ENCODE measurements at places on chromosomes 2 and 18.

DNA sequence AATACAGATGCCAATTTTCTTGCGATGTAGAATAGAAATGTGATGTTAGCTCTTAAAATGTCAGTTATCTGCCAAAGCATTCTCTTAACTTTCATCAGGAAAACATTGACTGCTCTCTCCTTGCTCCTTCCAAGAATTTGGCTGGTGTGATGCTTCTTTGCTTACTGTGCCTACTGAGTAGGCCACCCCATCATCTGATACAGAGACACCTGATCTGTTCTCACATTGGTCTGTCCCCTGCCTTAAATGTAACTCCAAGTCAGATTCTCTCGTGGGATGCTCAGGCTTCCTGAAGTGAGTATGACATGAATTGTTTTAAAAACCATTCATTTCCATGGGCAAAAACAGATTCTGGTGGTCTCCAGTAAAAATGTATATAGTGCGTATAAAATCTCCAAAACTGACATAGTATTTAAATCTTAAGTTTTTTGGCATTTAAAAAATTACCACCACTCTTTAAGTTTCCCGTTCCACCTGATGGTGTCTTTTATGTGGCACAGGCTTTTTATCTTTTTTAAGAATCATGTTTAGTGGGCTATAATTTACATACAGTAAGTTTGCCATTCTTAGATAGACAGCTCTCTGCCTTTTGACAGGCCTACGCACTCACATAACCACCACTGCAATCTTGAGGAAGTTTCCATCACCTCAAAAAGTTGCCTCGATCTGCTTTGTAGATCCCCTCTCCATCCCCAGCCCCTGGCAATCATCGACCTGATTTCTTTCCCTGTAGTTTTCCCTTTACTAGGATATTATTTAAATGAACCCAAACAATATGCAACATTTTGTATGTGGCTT, 36.6 kb downstream of the UBE2F start:
- DNase-seq: no peak

DNA sequence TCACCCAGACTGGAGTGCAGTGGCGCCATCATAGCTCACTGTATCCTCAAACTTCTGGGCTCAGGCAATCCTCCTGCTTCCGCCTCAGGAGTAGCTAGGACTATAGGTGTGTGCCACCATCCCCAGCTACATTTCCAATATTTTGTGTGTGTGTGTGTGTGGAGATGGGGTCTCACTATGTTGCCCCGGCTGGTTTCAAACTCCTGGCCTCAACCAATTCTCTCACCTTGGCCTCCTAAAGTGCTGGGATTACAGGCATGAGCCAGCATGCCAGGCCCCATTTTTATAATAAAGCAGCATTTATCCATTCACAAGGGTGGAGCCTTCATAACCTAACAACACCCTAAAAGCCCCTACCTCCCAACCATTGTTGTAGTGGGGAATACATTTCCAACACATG, 52.5 kb upstream of the DTNB start:
- DNase-seq: no peak

GRCh38 chr2:192064459-192064858, 130.3 kb downstream of the TMEFF2 start:
- no peak for DNase-seq

- no peak for DNase-seq
These were observed 85.6 kb downstream of the PRKCE start for GRCh38 chr2:45736757-45737704.

DNA sequence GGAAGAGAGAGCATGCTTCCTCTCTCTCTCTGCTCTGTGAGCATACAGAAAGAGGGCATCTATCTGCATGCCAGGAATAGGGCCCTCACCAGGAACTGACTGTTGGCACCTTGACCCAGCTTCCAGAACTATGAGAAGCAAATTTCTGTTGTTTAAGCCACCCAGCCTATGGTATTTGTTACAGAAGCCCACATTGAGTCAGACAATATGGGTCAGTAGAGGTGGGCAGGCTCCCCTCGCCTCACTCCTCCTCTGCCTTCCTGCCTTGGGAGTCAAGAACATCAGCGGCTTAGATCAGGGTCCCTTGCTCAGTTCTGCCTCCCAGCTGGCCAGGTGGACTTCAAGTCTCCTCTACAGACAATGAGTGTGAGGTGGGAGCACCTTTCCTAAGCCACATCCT, 92.3 kb downstream of the COPS8 start:
- DNase-seq: no peak

DNA sequence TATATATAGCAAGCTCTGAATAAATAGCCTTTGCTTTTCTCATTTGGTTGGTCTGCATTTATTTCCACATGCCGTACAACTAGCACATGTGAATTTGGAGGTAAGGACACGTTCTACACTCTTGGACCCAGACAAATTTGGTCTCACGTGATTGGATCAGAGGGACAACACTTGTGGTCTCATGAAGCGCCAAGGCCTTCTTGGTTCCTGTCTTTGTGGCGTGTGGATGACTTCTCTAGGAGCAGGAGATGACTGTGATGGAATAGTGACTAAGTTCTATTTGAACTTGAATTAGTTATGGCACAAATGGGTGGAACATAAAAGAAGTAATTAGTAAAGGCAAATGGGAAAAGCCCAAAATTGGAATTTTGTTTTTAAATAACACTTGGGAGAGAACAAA, 206.9 kb downstream of the BCL2 start:
- no peak for DNase-seq

- DNase-seq: no peak
These were observed 12.9 kb downstream of the PREPL start for GRCh38 chr2:44348400-44348799.

DNA sequence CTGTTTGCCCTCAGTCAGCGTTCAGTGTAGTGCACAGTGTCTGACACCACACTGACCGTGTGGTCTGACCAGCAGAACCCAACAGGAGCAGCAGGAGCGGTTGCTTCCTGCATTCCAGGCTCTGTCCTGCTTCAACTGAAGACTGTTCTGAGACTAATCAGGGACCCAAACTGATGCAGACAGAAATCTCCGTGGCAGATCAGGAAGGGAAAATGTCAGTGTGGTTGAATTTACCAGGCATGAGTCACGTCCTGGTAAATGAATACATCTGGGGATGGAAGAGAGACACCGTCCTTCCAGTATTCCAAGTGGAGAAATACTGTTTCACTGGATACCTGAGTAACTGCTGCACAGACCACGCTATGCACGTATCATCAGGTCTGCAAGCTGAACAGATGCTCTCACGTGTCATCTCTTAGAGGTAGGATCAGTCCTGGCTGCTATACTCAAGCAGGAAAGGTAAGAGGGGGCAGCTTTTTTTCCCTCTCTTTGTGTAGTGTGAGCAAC, 223.6 kb upstream of the EPAS1 start:
- DNase-seq: no peak

DNA sequence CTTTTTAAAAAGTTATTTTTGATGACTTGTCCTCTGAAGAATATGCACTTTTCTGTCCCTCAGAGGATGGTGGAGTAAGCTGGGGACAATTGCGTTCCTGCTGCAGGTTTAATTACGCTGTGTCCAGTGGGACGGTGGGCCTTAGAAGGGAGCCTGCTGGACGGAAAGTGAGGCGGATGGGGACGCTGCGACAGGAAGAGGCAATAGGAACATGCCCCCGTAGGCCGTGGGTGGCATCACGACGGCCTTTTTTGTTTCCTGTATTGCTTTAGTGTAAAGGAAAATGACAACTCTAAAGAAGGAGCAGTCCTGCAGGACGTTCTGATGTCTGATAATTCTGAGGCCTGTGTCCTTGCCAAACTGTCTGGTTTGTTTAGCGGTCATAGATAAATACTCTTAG, 121.6 kb downstream of the NFATC1 start:
- DNase-seq: no peak
